ENCODE measurements at places on chromosomes 1 and 21.

DNA sequence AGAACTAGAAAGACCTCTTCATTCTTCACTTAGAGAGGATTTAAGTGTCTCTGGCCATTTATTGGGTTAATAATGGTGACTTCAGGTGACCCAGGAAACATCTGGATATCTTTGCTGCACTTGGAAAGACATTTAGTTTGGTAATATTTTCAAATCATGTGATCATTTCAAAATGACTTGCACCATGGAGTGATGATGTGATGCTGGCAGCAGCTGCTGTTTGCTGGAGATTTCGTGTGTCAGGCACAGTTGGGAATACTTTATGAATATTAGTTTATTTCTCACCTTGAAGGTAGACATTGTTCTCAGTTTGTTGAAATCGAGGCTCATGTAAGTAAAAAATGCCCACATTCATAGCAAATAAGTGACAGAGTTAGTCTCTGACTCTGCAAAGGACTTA, 236.0 kb downstream of the DISC1 start:
- DNase-seq: no peak

DNA sequence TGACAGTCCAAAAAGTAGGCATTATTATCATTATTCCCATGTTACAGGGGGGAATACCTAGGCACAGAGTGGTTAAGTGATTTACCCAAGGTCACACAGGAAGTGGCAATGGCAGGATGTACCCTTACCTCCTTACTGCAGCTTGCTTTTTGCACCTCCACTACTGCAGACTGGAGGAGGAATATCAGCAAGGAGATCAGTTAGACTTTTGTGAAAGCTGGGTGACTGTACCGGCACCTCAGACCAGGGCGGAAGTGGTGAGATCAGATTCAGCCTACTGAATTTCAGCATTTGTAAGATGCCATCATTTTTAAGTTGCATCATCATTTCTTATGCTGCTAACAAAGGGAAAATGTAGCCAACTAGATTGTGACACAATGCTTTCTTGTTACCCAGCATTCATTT, 4.5 kb downstream of the ADARB1 start:
- DNase-seq: no peak

GRCh38 chr1:96520579-96520947, 201.0 kb upstream of the PTBP2 start:
- DNase-seq: no peak

- no peak for DNase-seq
Measured at GRCh38 chr1:223386013-223386412, 7.2 kb upstream of the CCDC185 start.
